ENCODE measurements at places on chromosomes 4 and X.

DNA sequence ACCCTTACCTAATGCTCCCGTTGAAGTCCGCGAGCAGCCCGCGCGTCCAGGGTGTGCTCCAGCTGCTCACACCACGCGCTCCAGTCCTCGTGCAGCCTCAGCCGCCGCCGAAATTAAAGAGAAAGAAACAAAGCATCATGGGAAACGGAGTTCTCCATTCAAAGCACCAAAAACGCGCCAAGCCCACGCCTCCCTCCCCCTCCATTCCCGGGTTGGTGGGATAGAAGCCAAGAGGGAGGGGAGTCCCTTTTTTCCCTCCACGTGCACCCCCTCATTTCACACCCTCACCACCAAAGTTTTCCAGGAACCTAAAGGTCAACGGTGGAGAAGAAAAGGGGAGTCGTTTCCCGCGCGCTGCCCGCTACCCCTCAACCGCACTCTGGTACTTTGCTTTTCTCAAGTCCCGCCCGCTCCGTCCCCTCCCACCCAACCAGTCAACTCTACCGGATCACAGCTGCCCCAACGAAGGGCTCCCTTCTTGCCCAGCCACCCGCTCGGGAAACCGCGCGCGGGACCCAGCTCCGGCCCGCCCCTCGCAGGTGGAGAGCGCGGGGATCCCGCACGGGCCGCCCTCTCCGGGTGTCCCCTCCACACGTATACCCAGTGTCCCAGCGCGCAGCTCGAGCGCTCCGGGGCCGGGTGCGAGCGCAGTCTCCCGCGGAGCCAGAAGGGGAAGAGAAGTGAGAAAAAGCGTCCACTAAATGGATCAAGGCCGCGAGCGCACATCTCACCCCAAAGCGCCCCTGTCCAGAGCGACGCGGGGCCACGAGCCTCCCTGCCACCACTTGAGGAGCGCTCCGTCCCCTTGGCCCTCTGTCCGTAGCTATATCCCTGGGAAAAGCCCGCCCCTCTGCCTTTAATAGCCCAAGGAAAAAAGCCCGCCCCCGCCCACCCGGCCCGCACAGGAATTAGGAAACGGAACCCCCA lies 65.1 kb upstream of the CCDC160 start:
- no peak for DNase-seq

- no peak for DNase-seq
Measured at GRCh38 chrX:3520458-3520857, 174.0 kb upstream of the MXRA5 start.

GRCh38 chr4:139247241-139247640 lies 32.8 kb downstream of the MGARP start:
- DNase-seq, result no peak

DNA sequence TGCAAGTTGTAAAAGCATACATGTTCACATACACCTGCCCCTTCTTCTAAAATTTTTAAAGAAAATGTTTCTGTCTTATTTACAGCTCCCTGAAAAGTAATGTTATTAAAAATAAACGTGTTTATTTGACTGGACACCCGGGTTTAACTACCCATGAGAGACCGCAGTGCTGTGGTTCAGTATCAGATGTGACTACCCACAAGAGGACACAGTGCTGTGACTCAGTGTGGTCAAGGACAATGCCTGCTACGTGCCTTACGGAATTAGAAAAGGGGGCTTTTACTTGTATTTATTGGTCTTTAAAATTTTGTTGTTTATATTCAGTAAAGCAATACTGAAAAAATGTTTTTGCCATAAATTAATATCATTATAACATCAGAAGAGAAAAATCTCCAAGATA lies 641.4 kb downstream of the TRIML1 start:
- no peak for DNase-seq

DNA sequence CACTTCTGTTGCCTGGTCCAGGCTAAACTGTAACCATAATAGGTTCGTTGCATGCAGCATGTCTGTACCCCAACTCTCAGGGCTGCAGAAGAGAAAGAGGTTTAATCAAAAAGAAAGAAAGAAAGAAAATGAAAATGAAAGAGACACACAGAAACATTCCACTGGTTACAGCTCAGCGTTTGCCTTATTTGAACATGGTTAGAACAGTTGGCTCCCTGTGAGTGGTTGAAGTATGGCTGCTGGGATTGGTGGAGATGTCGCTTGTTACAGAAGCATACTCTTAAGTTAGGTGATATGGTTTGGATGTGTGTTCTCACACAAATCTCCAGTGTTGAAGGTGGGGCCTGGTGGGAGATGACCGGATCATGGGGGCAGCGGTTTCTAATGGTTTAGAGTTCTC lies 36.3 kb downstream of the ARSD start:
- DNase-seq, result no peak

- DNase-seq, result no peak
Measured at GRCh38 chrX:9888953-9889470, 78.1 kb upstream of the CLDN34 start.

DNA sequence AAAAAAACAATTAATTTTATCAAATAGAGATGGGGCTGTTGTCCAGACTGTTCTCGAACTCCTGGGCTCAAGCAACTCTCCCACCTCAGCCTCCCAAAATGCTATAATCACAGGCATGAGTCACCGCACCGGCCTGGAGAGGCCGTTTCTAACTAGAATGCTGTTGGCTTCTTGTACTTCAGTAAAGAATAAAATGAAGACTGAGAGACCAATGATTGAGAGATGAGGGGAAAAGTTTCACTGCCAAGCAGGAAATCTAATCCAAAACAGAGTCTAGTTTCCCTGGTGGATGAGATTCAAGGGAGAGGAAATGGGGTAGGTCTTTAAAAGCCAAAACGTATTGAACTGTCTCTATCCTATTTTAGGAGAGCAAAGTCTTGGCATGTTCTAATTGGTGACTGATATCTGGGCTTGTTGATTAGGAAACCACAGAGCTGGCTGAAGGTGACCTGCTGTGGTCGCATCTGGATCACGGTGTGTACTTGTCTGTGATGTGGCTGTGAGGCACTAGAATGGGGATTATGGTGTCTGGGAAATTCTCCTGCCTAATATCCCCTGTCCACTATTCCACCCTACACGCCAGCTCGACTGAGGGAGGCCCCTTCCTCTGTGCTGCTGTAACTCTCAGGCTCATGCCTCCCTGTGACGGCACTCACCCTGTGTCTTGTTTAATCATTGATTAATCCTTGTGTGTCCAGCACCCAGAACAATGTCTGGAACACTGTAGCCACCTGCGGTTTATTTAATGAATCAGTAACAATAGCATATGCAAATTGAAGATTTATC lies 15.0 kb upstream of the TRIM2 start:
- no peak for DNase-seq

DNA sequence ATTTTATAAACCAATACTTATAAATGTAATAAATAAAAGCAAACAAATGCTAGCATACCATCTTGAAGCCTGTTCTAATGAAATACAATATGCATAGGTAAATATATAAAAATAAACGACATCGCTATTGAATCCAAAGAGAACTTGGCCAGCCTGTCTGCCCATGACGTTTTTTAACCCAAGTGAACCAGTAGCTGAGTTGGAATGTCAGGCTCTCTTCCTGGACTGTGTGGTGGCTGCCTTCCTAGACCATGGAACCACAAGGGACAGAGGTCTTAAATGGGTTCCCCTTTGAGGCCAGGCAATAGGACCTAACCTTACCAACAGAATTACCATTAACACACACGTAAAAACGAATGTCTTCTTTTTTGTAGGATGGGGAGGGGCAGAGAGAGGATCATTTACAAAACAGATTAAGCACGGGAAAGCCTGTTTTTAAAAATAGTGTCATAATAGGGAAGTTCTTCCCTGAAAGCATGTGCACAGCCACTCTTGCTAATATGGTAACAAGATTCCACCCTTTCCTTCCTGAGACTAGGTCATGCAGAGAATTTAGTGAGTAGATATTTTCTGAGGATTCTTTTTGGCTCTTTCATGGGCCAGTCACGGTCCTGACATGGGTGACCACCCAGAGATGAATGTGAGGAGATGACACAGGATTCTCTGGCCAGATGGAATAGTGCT lies 69.4 kb upstream of the ACSL1 start:
- no peak for DNase-seq

DNA sequence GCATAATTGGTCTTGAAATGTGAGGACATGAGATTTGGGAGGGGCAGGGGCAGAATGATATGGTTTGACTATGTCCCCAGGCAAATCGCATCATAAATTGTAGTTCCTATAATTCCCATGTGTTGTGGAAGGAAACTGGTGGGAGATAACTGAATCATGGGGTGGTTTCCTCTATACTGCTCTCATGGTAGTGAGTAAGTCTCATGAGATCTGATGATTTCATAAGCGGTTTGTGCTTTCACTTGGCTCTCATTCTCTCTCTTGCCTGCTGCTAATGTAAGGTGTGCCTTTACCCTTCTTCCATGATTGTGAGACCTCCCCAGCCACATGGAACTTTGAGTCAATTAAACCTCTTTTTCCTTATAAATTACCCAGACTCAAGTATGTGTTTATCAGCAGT lies 2595.9 kb downstream of the PCDH7 start:
- DNase-seq, result no peak

Measured in CD8-positive, alpha-beta T cell (primary cell).